ENCODE measurements at places on chromosomes 3 and 15. TPM values are rescaled to one million over a fixed set of nuclear protein-coding genes. Genes with fewer than 3 reads are reported as not detected.

Gene ARID3B
- 5.2 TPM for total RNA-seq

GRCh38 chr3:163852233-163852632 lies 1226.1 kb downstream of the SI start:
- DNase-seq, result no peak

DNA sequence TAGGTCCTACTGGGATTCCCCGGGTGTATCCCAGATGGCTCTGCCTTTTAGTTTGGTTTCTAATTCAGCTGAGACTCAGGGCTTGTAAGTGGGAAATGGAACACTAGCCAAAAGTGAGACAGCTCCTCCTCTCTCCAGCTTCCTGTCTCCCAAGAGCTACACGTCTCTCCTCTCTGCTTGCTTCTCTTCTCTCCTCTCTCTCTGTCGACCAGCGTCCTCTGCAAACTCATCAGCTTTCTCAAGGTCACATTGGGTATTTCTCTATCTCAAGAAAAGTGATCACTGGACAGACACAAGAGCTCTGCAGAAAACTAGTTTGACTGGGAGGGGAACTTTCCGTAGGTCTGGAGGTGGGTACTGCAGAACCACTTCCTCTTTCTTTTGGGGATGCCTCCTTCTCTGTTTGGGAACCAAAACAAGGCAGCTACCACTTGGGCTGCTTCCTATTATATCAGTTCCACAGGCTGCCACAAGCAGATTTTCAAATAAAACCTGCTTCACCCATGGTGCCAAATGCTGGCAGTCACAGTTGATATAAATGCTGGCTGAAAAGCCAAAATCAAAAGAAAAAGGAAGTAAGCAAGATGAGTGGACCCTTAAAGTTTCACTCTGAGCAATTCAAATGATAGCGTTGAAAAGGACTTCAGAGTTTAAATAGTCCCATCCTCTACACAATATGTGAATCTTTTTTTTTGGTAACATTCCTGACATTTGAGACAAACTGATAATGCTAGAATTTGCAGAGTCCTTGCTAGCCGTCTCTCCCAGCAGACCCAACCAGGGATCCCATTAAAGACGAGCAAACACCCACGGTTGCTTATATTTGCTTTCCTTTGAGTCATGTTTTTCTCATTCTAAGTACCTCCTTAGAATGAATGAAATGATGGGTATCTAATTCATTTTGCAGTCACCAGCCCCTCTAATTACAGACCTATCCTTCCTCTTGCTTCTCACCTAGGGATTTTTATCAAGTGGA lies 7.2 kb upstream of the DYNC1LI1 start:
- no peak for DNase-seq

DNA sequence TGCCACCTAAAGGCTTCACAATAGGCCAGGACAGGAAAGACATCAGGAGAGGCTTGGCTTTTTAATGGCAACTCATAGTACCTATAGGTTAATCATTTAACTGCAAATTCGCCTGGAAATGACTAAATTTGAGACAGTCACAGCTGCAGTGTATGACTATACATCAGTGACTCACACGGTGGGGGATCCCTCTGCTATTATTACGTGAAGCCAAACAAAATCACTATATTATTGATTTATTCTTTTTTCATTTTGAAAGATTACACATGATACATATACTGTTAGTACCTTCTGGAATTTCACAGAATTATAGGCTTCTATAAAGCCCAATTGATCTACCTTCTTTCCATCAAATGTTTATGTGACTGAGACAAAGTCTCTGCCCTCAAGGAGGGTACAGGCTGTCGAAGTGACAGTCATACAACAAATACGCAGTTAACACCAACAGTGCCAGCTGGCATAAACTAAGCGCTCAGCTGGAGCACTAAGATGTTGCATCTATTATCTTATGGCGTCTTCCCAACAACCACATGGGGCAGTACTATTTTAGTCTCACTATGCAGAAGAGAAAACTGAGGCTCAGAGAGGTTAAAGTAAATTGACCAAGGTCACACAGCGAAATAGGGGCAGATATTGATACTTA lies 82.0 kb upstream of the LMOD3 start:
- no peak for DNase-seq

GRCh38 chr3:19901918-19902317 lies 32.1 kb downstream of the EFHB start:
- no peak for DNase-seq

DNA sequence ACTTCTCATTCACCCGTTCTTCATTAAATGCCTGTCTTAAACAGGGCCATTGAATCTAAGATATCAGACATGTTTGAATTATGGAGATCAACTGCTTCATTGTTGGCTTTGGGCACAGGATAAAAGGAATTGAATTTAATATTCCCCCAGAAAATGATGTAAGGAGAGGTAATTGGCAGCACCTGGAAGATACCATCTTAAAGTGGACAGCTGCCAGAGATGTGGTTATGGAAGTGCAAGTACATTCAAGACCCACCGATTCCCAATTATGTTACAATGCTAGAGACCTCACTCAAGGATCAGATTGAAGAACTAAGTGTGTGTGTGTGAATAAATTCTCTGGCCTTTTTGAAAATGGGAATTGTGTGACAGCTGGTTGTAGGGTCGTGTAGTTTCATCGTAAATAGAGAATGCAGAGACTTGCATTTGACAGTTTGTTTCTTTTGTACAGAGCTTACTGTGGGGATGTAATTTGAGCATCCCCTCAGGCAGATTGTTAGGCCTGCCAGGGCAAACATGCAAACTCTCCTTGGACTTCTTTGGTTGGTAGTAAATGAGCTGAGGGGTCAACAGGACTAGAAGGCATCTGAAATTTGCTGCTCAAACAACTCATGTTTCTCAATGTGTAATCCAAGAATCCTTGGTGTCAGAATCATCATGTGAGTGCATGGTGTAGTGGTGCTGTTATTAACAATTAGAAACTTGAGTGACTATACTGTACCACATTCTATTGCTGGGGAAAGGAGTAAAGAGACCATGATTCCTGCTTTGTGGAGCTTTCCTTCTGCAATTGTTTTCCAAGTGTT lies 359.2 kb upstream of the THRB start:
- DNase-seq, result no peak

- no peak for DNase-seq
These were observed 46.5 kb upstream of the PIK3CB start for GRCh38 chr3:138881233-138881632.

Data from breast epithelium (tissue), 4 donors.